Stimulated activated CD4-positive, alpha-beta T cell treated with anti-CD3 and anti-CD28 coated beads, Interleukin-15, amount 100 ng/mL, for 1 hour (primary cell): ENCODE measurements at places on chromosomes 5 and 9.

- DNase-seq: peak; percentile 32
Measured at GRCh38 chr9:134738869-134739659, 97.5 kb downstream of the COL5A1 start.

DNA sequence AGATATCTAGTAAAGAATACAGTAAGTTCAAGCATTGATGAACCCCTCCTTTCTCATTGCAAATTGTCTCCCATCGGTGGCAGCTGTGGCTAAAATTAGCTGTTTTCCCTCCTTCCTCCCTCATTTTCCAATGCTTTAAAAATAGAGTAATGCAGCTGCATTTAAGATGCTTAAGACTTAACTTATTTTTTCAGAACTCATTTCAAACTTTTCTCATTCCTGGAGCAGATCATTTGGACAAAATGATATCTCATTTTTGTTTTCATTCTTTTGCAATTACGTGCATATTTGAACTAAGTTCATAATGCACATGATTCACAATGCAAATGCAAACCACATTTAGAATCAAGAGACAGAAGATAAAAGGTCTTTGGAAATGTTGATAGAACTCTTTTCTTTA lies 14.6 kb downstream of the HSPB3 start:
- no peak for DNase-seq

DNA sequence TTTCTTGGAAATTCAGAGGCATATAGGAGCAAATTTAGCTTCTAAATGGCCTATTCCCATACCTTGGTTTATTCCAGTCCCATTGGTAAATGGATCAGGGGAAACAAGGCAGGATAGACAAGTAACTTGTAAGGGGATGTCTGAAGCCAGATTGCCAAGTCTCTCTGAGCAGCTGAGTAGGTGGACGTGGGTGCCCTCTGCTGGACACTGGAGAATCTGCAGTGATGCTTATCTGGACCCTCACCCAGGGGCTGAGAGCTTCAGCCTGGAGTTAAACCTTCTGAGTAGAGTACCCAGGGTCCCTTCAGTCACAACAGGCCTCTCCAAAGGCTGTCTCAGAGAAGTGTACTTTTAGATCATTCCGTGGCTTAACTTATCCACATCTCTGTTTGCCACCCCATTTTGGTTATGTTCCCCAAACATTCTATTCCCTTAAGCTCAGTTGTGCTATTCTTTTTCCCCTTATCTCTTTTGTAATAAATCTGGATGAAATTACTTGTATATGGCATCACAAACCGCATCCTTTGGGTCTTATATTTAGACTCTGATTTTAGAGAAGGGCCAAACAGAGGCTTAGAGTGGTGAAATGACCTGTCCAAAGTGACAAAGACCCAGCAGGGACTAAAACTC lies 218.3 kb upstream of the GLRA1 start:
- DNase-seq: peak; percentile 29

DNA sequence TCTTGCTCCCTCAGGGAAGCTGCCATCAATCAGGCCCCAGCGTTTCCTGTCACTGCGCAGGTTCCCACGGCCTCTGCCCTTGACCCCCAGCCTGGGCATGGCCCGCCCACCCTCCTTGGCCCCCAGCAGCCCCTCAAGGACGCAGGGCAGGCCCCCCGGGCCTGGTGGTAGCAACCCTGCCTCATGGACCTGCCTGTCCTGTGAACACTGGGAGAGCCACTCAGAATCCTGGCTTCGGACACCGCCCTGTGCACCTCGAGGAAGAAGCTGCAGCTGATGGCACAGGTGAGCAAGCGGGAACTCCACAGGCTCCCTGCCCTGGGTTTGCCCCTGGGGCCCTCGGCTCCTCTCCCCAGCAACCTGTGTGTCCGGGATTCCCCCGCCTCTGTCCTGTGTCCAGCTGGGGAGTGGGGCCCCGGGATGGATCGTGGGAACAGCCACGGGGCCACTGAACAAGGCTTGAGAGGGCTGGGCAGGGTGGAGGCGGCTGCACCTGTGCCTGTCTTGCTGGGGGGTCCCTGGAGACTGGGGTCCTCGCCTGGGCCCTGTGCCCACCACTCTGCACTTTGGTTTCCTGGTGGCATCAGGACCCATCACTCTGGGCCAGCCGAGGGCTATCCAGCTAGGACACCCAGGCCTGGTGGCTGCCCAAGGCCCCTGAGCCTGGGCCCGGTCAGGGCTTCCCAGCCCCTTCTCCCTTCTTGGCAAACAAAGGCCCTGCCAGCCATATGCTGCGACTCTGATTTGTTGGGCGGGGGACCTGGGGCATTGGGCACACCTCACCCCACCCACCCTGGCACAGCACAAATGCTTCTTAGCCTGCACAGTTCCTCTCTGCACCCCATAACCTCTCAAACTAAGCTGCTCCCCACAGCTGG lies 33.5 kb upstream of the EGFL7 start:
- DNase-seq: no peak

- no peak for DNase-seq
Measured at GRCh38 chr5:33905381-33905780, 13.6 kb upstream of the ADAMTS12 start.

DNA sequence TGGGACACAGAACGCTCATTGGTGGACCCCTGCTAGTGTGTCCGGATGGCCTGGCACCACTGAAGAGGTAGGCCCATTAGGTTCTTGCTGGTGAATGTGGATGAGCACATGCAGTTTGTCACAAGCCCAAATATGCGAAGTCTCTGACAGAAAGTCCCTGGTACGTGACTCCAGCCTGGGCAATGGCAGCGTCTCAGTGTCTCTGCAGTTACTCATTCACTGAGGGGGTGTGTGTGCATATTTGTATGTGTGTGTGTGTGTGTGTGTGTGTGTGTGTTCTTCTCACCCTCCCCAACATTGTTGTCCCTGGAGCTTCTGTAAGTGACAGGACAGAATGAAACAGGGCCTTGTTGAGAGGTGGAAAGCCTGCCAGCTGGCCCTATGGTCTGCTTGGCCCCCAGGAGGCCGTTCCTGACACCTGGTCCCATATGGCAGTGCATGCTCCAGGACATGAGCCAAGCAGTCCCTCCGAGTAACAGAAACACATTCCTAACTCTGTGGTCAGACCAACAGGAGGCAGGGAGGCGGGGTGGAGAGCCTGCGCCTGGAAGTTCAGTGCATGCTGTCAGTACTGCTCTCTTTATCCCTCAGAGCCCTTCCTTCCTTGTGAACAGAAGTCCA lies 169.9 kb downstream of the SLC28A3 start:
- no peak for DNase-seq

- DNase-seq: no peak
Measured at GRCh38 chr5:14760548-14761002, 96.1 kb downstream of the OTULIN start.

GRCh38 chr5:140383300-140383699 lies 18.3 kb upstream of the ANKHD1 start:
- no peak for DNase-seq

DNA sequence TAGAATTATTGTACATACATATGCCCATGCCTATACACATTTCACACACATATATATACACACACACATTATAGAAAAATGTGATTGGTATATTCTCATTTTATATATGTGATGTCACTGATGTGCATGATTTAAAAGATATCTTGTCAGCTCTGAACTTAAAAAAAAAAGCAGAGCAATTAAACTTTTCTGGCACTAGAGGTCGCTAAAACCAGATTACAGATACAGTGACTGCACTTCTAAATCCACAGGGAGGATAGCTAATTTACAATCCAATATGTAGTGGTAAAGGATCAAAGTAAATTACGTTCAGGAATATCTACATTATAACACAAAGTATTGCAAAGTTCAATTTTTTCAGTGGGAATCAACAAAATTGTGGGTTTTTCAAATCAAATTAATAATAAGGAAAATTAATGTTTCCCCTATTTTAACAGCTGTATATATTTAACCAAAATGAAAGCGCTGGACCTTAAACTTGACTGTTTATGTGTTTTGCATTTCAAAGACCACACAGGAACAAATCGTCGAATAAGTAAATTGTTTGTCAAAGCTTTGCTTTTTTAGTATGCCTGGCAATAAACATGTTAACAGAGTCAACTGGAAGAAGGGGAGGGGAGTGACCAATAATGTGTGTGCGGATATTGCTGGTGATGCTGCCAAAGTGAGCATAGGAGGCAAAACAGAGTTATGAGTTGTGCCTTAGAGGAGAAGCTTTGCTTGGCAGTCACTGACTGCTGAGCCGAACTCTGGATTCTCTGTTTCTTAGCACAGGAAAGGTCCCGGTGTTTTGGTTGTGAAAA lies 1201.4 kb upstream of the C9orf72 start:
- no peak for DNase-seq

DNA sequence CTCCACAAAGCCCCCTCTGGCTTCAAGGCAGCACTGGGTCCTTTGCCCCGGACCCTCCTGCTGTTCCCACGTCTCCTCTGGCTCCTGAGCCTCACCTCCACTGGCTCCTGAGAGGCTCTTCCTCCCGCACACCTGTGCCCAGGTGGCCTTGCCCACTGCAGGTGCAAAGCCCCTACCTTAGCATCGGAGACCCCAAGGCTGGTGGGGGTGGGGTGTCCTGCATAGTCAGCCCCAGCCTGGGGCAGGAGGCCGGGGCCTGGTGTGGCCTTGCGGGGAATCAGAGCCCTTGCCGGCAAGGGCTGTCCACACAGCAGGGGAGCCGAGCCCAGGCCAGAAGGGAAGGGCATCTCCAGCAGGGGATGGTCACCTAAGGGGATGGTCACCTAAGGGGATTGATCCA lies 41.3 kb upstream of the CEP72 start:
- DNase-seq: no peak

DNA sequence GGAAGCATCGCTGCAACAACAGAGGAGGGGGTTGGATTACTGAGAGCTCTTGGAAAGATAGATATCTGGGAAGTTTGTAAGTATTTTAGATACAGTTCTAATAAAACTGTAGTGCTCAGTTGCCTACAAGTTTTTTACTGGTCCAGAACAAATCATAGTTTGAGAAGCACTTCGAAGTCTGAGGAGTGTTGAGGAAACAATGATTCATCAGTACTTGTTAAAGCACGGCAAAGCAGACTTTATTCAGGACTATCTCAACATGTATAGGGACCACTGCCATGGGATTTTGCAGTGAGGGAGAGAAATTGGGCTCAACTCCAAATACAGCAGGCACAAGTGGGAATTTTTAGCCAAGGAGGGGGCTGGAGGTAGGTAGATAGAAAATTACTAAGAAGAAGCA lies 25.3 kb upstream of the RECK start:
- no peak for DNase-seq

GRCh38 chr5:62354028-62354874 lies 48.2 kb downstream of the KIF2A start:
- no peak for DNase-seq

DNA sequence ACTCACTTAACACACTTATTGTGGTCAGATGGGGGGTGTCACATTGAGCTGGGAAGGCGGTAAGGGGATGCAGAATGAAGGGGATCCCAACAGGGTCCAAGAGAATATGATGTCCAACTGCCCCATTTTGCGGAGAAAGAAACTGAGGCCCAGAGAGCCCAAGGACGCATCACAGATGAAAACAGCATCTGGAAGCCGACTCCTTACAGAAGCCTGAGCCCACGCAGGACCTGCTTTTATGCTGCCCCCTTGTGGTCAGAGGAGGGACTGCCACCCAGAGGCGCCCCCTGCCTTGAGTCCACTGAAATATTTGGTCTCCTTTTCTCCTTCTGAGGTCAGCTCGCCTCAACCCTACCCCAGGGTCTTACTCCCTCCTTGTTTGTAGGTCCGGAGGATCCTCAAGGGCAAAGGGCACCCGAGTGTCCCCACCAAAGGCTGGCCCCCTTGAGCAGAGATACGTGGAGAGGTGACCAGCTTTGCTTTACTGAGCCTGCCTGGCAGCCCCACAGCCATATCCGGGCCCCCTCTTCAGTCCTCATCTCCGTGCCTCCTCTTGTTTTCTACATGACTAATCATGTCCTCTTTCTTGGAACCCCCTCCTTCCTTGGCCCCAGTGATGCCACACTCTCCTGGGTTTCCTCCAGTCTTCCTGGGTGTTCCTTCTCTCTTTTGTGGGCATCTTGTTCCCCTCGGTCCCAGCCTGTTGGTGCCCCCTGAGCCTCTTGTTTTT lies 30.0 kb upstream of the TTLL11 start:
- DNase-seq: peak; percentile 53

DNA sequence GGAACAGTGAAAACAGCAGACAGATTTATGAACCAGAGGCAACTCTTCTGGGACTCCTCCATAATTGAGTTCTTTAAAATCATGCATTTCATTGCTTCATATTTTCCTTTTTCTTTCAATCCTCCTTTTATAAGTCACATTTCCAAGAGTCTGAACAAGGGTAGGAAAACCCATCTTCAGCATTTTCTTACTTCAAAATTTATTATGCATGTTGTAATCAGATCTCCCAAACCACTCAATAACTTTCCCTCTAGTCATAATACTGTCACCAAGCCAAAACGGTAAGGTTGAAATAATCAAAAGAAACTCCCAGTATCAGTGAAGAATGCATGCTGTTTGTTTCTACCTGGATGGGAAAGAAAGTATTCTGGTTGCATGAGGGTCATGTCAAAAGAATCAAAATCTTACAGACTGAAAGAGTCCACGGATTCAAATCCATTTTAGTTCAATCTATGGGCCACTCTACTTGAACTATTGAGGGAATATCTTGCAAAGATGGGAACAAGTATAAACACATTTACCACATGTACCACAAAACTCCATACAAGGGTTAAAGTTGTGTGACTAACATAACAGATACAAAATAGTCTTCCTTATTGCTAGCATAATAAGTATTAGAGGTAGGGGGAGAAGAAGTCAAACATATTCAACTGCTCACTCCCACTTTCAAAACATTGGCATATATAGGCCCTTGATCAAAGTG lies 797.3 kb downstream of the MAT2B start:
- DNase-seq: no peak

GRCh38 chr5:17156463-17156862 lies 61.0 kb upstream of the BASP1 start:
- DNase-seq: no peak

- no peak for DNase-seq
Measured at GRCh38 chr5:176803943-176804498, 6.3 kb upstream of the UNC5A start.

- DNase-seq: no peak
Measured at GRCh38 chr9:95570646-95571045, 53.9 kb upstream of the PTCH1 start.

GRCh38 chr5:76499507-76500161 lies 96.5 kb downstream of the IQGAP2 start:
- no peak for DNase-seq

DNA sequence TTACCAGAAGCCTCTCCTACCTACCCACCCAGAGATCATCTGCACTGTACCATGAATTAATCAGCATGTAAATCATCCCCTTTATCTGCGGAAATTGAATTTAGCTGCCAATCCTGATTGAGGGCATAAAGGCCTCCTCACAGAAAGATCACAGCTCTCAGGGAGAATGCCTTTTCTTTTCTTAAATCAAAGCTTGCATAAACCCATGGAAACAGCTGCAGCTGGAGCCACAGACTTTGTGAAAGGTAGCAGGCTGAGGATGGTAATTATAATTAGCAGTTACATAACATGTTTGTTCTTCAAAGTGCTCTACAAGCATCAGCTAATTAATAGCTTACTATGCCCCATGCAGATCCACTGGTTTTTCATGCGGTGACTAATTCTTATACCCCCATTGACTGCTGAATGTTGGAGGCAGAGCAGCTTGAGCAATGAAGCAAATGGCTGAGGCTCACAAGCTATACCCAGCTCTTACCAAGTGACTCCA lies 54.6 kb downstream of the SUSD1 start:
- DNase-seq: no peak
